ENCODE measurements at places on chromosomes 13 and 19. TPM values are rescaled to one million over a fixed set of nuclear protein-coding genes. Genes with fewer than 3 reads are reported as not detected.

The PCDH9 gene
- 3.7 TPM for total RNA-seq

DNA sequence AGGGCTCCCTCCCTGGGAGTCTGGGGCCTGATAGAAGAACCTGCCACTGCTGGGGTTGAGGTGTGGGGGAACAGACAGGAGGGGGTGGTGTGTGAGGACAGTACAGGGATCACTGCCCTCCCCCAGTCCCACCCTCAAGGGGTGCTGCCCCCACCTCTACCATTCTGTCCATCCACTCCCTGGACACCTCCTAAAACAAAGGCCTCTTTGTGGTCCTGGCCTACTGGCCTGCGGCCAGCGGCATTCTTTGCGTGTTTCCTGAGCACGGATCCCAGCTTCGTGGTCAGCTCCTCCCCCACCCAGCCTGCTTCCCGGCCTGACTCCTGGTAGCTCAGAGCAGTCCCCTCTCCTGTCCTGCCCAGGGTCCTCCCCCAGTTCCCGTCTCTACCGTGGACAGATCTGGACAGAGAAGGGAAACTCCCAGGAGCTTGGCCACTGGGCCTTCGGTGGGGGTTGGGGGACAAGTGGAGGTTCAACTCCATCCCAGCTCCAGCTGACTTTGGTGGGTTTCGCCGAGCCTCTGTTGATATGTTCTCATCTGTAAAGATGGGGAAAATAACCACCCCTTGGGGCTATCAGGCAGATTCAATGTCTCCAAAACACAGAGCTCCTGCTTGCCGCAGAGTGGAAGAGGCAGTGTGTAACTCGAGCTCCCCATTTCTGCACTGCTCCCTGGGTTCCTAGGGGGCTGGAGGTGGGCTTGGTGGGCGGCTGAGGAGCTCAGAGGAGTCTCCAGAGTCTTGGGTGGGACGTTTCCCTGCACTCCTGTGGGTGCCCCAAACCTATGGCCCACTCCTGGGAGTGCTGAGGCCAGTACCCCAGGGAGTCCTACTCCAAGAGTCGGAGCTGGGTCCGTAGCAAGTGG lies 48.7 kb downstream of the LYL1 start:
- H3K36me3 ChIP-seq = no peaks in the 10 kb centered on the region
- no peaks in the 10 kb centered on the region for H3K4me1 ChIP-seq
- no peak overlapping the region for H3K4me3 ChIP-seq
- no peak for DNase-seq
- no peak overlapping the region for H3K27ac ChIP-seq

- H3K4me3 ChIP-seq = no peak overlapping the region
- H3K27ac ChIP-seq = no peak overlapping the region
- peaks cover 22% of the 10 kb centered on the region for H3K4me1 ChIP-seq
Observed at GRCh38 chr19:41784743-41785142, 11.6 kb upstream of the CEACAM3 start.

DNA sequence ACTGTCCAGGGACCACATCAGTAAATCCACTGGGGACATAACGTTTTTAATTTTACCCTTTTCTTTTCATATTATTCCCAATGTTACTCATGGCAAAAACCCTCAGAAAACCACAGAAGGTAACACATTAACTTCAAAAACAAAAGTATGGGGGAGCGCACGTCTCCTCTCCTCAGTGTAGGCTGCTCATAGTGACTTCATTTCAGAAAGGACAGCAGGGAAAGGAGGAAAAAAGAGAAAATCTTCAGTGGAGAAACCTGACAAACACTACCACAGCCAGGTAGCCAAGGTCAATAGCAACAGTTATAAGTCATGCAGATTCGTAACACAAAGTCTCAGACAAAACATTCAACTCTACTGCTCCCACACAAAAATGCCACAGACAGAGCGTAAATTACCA lies 21.4 kb downstream of the DZIP1 start:
- no peak overlapping the region for H3K27ac ChIP-seq
- H3K27me3 ChIP-seq = no peaks in the 10 kb centered on the region
- H3K4me1 ChIP-seq = no peaks in the 10 kb centered on the region

The KCNN4 gene
- total RNA-seq = 0.32 TPM

The ZNF649 gene
- 14.0 TPM for total RNA-seq

The LILRB2 gene
- total RNA-seq = 0.61 TPM

- no peak overlapping the region for H3K27ac ChIP-seq
- no peak for DNase-seq
- H3K36me3 ChIP-seq = no peaks in the 10 kb centered on the region
- H3K27me3 ChIP-seq = no peaks in the 10 kb centered on the region
Observed at GRCh38 chr13:31699650-31700049, 39.7 kb upstream of the RXFP2 start.

- H3K27me3 ChIP-seq = no peaks in the 10 kb centered on the region
- H3K4me1 ChIP-seq = no peaks in the 10 kb centered on the region
- H3K36me3 ChIP-seq = no peaks in the 10 kb centered on the region
- no peak overlapping the region for H3K4me3 ChIP-seq
- H3K27ac ChIP-seq = no peak overlapping the region
- no peak for DNase-seq
Observed at GRCh38 chr13:90926459-90926858, 421.0 kb upstream of the MIR17HG start.

GRCh38 chr13:27973961-27974662 lies 5.0 kb upstream of the CDX2 start:
- H3K27me3 ChIP-seq = no peaks in the 10 kb centered on the region
- no peaks in the 10 kb centered on the region for H3K36me3 ChIP-seq
- no peak overlapping the region for H3K4me3 ChIP-seq
- no peaks in the 10 kb centered on the region for H3K4me1 ChIP-seq
- DNase-seq = peak; percentile 4
- H3K27ac ChIP-seq = no peak overlapping the region

- H3K4me3 ChIP-seq = no peak overlapping the region
Observed at GRCh38 chr13:32938907-32939306, 77.3 kb upstream of the KL start.

The MAB21L1 gene
- 7.1 TPM for total RNA-seq

The HS6ST3 gene
- not detected for total RNA-seq

GRCh38 chr13:36131222-36131930 lies at the start of gene DCLK1:
TSS of gene DCLK1 (minus strand) at chr13:36131382.
- no peaks in the 10 kb centered on the region for H3K27me3 ChIP-seq
- no peaks in the 10 kb centered on the region for H3K36me3 ChIP-seq
- no peak for DNase-seq
- no peak within 1 kb of the TSS for H3K4me3 ChIP-seq
- no peak within 1 kb of the TSS for H3K27ac ChIP-seq

GRCh38 chr19:7628589-7629311 lies 595 bp downstream of the XAB2 start:
- DNase-seq = no peak
- no peaks in the 10 kb centered on the region for H3K36me3 ChIP-seq
- H3K4me1 ChIP-seq = peaks cover 19% of the 10 kb centered on the region
- no peak overlapping the region for H3K27ac ChIP-seq

- H3K4me3 ChIP-seq = no peak overlapping the region
- DNase-seq = no peak
- no peaks in the 10 kb centered on the region for H3K27me3 ChIP-seq
- no peaks in the 10 kb centered on the region for H3K4me1 ChIP-seq
- H3K36me3 ChIP-seq = no peaks in the 10 kb centered on the region
Observed at GRCh38 chr13:107838588-107839161, 376.7 kb downstream of the LIG4 start.

Data from Karpas-422 (cell line).